ENCODE measurements at places on chromosomes 12 and 14.

- DNase-seq = no peak
Measured at GRCh38 chr12:9760699-9761418, at the start of gene CD69. Gene CD69, minus strand, starts transcription at chr12:9760901. Its CDS starts 81 bp downstream, at chr12:9760820.

DNA sequence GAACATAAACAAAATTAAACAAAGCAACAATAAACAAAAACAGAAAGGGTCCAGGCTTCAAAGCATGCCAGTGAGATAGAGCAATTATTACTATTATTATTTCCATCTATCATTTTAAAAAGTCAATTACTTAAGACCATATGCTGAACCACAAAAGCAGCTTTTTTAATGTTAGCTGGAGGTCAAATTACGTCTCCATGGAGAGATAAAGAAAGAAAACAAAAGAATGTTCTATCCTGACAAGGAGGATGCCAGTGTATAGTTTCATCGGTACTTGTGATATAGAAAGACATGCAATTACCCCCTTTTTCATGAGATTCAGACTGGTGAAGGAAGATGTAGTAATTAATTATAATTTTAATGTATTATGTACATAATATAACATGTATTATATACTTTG is 81.6 kb upstream of the DCN start:
- no peak for DNase-seq

- no peak for DNase-seq
Measured at GRCh38 chr14:93245764-93246420, 38.8 kb downstream of the UBR7 start.

- DNase-seq = no peak
Measured at GRCh38 chr12:114311974-114312373, 94.0 kb downstream of the TBX5 start.

DNA sequence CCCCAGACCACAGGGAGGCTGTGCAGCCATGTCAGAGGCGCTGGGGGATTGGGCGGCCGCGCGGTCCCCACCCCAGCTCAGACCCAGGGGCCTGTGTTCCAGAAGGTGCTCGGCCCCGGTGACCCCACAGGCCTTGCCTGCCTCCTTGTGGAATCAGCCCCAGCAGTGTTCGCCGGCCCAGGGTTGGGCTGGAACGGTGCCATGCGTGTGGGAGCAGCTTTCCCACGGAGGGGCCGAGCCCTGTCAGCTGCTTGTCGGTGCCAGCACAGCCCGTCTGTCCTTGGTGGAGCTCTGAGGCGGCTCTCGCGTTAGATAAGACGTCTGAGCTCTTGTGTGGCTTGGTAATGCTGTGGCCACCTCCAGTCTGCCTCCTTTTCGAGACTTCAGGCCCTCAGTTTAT is 8.5 kb downstream of the ZFYVE21 start:
- no peak for DNase-seq

DNA sequence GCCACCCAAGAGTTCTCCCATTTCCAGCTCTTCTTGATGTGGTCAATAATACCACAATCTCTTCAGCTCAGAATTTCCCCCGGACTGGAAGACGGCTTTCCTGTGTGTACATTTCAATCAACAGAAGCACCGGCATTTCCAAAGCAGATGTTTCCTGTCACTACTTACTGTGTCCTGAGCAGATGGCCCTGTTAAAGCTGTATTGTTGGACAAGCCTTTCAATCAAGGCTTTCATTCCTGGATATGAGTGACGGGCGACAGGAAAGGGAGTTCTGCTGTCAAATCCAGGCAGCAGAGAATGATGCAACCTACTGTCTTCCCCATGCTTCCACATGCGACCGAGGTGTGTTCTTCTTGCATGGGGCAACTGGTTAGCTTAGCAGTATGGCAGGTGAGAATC is 76.4 kb upstream of the CCDC60 start:
- DNase-seq = no peak

DNA sequence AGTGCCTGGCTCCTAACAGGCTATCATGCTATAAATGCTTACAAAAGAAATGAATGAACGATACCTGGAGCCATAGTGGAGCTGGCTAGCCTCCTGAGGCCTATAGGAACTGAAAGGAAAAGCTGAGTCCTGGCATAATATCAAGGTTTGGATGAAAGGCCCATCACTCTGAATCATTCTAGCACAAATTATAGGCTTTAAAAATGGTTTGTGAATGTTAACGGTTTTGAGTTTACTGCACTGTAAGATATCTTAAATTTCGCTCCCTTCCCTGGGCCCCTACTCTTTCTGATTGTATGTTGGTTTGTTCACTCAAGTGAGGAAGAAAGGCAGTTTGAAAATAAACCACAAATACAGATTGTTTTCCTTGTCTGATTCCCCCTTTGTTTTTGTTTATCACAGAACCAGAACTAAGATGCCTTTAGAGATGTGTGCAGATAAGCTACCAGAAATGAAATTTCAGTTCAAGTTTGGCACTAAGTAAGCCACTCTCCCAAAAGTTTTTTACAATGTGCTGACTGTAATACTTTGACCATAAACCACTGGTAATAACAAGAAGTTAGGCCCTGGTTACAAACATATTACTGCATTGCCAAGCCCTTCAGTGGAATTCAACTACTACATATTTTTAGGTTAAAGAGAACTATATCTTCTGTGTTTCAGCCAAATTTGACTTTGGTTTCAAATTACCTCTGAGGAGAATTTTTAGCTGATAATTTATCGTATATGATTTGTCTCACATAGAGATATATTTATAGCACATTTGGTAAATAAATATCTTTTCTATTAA is 89.5 kb downstream of the ALX1 start:
- DNase-seq = no peak

DNA sequence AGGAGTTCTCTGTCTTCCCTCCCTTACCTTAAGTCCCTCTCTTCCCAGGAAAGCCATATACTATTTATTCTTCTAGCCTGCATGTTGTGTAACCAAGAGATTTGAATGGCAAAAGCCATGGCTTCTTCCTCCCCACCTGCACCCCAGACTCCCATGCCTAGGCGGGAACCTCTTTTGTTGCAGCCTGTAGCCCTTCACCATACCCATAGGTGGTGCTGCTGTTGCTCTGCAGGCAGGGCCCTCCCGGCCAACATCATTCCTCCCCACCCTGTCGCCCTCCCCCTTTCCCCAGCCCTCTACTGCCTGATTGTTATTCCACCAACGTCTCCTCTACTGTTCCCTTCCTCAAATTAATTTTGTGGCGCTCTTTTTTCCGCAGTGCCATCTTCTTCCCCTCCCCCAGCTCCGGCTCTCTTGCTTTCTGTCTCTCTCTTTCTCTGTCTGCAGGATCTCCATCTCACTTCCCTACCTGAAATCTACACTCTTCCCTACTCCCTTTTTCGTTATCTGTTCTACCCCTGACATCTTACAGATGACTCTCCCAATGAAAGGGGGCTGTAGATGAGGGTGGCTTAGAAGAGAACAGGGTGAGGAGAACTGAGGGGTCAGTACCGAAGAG is 13.8 kb downstream of the NGDN start:
- no peak for DNase-seq

- DNase-seq = no peak
Measured at GRCh38 chr12:11884116-11884515, 186.6 kb upstream of the BCL2L14 start.

- DNase-seq = no peak
Measured at GRCh38 chr12:107436376-107436775, 249.2 kb upstream of the PWP1 start.

DNA sequence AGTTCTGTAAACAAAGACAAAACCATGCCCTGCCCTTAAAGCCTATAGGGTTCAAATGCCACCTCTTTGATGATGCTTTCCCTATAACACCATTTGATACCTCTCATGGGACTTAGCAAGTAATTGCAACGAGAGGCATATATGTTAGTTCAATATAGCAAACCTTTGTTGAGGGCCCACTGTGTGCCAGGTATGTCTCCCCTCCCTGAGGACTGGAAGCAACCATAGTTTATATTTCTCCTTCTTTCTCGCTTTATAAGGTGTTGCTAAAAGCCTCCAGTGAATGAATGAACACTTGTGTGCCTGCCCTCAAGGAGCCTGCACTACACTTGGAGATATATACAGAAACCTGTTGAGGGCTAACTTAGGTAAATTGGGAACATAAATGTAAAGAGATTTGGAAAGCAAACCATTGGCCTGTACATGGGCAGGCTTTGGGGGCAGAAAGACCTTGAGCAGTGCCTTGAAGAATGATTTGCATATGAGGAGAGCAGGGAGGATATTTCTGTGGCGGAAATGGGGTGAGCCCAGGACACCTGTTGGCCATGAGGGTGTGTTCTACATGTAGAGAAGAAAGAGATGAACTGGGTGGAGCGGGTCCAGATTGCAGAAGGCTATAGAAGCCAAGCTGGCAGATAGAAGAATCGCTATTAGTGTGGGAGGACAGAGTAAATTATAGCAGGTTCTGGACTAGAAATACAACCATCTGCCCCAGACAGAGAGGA is 1.8 kb upstream of the CKAP4 start:
- no peak for DNase-seq

DNA sequence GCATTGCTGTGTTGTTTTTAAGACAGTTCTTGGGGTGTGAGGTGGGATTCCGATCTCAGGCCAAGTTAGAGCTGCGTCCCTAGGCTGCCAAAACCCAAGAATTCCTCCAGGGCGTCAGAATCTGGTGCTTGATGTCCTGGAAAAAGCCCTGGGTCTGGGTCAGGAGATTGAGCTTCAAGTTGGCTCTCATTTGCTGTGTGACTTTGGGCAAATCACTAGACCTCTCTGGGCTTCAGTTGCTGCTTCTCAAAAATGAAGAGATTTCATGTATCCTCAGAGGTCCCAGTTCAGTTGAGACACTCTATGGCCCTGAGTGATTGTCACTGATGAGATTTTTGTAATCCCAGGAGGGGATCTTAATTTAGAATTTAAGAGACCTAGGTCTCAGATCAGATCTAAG is 1.9 kb downstream of the WSCD2 start:
- no peak for DNase-seq

DNA sequence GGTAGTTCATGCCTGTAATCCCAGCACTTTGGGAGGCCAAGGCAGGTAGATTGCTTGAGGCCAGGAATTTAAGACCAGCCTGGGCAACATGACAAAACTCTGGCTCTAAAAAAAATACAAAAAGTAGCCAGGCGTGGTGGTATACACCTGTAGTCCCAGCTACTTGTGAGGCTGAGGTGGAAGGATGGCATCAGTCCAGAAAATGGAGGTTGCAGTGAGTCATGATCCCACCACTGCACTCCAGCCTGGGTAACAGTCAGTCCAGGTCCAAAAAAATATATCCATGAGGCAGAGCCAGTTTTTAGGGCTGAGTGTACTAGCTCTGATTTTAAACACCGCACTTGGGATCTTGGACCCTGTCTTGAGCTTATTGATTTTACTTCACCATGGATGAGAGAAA is 30.6 kb upstream of the FICD start:
- no peak for DNase-seq

- DNase-seq = no peak
Measured at GRCh38 chr14:76525106-76525821, 149.3 kb downstream of the ESRRB start.

- DNase-seq = no peak
Measured at GRCh38 chr14:67079846-67080245, 109.4 kb upstream of the GARIN2 start.

GRCh38 chr14:23939607-23940326 is 13.8 kb upstream of the DHRS4 start:
- DNase-seq = no peak

- no peak for DNase-seq
Measured at GRCh38 chr12:46710125-46710743, 115.6 kb downstream of the SLC38A4 start.

DNA sequence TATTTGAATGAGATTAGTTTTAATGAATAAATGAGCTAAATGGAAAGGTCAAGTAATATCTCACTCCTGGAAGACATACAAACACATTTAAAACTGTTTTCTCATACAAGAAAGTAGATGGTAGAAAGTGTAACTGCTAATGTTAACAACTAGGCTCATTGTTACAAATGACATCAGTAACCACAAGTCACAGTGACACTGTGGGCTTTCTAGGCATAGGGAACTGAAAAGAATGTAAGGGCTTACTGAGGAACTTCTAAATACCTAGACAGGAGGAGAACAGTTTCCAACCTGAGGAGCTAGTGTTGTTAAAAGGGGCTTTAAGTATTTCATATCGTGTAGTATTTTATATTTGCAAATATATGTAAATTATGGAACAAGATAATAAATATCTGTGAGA is 17.5 kb upstream of the ERGIC2 start:
- no peak for DNase-seq

GRCh38 chr12:68871921-68872320 is 61.0 kb downstream of the CPM start:
- DNase-seq = no peak

- DNase-seq = no peak
Measured at GRCh38 chr14:103862393-103862782, 15.0 kb upstream of the PPP1R13B start.

GRCh38 chr12:114391088-114391487 is 14.9 kb downstream of the TBX5 start:
- DNase-seq = no peak

- no peak for DNase-seq
Measured at GRCh38 chr12:21551841-21552465, 25.9 kb downstream of the SPX start.

GRCh38 chr12:22610131-22610530 is 14.8 kb upstream of the ETNK1 start:
- no peak for DNase-seq

DNA sequence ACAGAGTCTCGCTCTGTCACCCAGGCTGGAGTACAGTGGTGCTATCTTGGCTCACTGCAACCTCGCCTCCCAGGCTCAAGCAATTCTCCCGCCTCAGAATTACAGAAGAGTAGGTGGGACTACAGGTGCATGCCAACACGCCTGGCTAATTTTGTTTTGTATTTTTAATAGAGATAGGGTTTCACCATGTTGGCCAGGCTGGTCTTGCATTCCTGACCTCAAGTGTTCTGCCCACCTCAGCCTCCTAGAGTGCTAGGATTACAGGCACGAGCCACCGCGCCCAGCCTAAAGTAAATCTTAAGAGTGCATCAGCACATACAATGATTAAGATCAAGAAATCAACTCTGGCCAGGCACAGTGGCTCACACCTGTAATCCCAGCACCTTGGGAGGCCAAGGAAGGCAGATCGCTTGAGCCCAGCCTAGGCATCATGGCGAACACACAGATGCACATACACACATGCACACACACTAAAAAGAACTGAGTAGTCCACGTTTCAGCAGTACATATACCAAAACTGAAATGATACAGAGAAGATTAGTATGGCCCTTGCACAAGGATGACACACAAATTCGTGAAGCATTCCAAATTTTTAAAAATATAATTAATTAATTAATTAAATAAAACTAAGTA is 65.0 kb downstream of the HECTD1 start:
- DNase-seq = no peak

DNA sequence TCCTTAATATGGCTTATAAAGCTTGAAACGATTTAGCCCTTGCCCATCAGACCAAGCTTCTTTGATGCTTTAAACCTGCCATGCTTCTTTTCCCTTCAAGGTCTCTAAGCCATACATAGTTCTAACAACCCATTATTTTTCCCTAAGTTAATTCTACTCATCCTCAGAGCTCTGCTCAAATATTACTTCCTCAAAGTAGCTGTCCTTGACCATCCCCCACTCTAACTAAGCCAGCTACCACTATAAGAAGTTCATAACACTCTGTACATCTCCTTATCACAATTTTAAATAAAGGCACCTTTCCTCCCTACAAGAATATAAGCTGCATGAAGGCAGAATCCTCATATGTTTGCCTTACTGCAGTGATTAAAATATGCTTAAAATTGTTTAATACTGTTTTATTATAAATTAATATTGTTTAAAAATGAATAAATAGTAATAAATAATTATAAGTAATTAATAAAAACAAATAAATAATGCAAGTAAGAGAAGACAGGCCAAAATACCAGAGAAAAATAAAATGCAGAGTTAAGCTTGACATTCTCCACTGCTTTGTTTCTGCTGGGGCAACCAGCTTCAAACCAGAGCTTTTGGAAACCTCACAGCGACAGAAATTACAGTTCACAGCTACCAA is 76.8 kb downstream of the NUMB start:
- DNase-seq = no peak

- no peak for DNase-seq
Measured at GRCh38 chr14:71588576-71589215, 343.5 kb upstream of the RGS6 start.
